ENCODE measurements at places on chromosomes 1 and 21.

DNA sequence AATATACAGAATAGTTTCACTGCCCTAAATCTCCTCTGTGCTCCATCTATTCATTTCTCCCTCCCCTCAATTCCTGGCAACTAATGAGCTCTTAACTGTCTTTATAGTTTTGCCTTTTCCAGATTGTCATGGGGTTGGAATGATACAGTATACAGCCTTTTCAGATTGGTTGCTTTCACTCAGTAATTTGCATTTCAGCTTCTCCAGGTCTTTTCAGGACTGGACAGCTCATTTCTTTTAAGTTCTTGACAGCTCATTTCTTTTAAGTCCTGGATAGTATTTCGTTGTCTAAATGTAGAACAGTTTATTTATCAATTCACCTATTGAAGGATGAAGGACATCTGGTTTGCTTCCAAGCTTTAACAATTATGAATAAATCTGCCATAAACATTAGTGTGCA is 22.6 kb downstream of the KRTAP21-3 start:
- DNase-seq: no peak

DNA sequence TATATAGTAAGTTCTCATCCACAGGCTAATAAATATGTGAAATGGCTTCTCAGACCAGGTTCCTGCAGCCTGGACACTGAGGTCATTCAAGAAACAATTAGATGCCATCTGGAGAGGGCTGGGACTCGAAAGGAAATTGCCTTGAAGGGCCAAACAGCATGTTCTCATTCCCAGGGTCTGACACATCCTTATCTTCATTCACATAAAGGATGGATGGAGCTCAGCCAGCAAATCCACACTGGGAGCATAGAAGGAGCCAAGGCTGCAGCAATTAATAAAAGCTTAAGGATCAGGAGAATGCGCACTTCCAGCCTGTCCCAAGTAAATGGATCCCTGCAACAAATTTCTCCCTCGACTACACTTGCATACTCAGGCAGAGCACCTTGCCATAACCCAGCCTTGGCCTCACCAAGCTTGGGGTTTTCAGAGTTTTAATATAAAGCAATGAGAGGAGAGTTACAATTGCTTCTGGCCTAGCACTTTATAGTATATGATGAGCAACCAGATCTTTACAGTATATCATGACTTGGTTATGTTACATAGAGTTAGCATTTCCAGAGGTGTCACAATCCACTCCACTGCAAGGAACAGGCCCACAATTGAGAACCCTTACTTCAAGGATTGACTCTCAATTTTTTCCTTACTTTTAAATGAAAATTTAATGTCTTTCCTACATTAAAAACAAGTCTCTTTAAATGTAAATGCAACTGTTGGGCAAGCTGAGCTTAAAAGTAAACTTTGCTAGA is 55.9 kb downstream of the BCAR3 start:
- no peak for DNase-seq

DNA sequence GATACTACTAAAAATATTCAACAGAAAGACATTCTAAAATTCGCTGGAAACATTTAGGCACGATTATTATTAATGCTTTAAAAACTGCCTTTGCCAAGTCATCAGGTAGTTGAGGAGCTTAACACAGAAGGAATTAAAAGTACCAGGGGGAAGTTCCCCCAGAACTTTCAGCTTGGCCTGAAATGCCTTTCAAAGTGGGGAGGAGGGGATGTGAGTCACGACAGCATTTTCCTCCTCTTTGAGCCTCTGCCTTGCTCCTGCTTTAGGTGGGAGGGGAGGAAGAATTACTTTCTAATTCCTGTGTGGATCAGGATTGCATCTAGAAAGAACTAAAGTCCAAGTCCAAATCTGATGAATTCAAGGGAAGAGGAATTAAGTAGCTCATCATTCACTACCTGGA is 183.7 kb downstream of the CLIC6 start:
- DNase-seq: no peak

DNA sequence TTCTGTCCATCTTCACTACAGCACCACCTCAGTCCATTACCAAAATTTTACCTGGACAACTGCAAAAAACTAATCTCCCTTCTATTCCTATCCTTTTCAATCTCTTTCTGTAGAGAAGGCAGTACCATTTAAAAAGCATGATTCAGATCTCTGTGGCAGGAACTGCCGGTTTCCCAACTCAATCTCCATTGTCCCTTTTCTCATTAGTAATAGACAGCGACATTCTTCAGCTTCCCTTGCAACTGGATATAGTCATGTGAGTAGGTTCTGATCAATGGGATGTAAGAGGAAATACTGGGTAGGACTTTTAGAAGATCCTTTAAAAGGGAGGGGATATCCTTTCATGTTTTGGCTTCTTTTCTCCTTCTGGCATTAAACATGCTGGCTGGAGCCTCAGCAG is 74.9 kb downstream of the ADCY10 start:
- no peak for DNase-seq

- no peak for DNase-seq
These were observed 6.8 kb upstream of the RAB4A start for GRCh38 chr1:229264068-229264467.

GRCh38 chr1:159208175-159208825 is 3.6 kb downstream of the ACKR1 start:
- DNase-seq: no peak

DNA sequence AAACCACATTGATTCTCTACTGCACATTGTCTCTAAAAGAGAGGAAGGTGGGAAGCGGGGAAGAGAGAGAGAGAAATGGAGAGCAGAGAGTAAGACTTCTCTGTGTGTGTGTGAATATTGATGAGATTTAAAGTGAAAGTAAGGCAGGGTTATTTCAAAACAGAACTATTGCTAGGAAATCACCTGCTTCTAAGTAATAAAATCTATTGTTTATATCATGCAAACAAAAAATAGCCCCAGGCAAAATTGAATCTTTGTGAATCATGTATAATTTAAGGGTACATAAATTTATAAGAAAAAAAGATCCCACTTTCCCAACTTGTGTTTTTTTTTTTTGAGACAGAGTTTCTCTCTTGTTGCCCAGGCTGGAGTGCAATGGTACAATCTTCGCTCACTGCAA is 1.2 kb upstream of the GBP7 start:
- DNase-seq: no peak

GRCh38 chr1:69540052-69540451 is 27.7 kb upstream of the LRRC7 start:
- DNase-seq: no peak

DNA sequence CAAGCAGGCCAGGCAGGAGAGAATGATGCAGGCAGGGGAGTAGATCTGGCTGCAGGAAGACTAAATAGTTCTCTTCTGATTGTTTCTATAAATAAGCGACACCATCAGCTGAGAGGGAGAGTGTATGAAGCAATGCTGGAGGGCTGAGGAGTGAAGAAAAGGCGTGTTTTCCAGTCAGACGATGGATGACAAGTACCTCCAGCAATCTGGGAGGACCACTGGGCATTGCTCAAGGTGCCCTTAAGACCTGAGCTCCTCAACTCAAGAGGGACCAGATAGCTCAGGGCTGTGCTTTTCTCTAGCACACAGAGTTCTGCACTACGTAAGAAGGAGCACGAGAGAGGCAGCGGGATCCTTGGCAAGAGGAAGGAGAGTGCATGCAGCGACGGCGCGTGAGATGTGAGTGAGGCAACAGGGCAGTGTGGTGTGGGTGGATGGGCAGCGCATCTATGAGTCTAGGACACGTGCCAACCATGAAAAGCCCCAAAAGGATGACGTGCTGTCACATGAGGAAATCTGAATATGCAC is 36.0 kb downstream of the PABPC4 start:
- no peak for DNase-seq

GRCh38 chr1:209086486-209087192 is 496.9 kb upstream of the CAMK1G start:
- DNase-seq: no peak

DNA sequence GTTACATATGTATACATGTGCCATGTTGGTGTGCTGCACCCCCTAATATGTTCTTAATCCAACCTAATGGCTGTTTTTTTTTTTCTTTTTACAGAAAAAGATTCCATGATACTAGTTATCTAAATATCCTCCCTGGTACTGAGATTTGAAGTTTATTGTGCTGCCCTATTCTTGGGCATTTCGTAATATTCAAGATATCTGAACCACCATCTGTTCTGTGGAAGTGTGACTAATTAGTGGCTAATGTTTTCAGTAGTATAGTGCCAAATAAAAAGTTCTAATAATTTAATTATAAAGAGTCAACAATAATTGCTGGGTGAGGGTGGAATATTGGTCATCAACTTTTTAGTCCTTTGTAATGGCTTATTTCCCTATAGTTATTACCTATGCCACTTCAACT is 217.5 kb downstream of the GABPA start:
- no peak for DNase-seq

GRCh38 chr1:100430325-100430756 is 78.0 kb downstream of the CDC14A start:
- DNase-seq: no peak

GRCh38 chr1:212127221-212127620 is 91.7 kb downstream of the DTL start:
- no peak for DNase-seq

DNA sequence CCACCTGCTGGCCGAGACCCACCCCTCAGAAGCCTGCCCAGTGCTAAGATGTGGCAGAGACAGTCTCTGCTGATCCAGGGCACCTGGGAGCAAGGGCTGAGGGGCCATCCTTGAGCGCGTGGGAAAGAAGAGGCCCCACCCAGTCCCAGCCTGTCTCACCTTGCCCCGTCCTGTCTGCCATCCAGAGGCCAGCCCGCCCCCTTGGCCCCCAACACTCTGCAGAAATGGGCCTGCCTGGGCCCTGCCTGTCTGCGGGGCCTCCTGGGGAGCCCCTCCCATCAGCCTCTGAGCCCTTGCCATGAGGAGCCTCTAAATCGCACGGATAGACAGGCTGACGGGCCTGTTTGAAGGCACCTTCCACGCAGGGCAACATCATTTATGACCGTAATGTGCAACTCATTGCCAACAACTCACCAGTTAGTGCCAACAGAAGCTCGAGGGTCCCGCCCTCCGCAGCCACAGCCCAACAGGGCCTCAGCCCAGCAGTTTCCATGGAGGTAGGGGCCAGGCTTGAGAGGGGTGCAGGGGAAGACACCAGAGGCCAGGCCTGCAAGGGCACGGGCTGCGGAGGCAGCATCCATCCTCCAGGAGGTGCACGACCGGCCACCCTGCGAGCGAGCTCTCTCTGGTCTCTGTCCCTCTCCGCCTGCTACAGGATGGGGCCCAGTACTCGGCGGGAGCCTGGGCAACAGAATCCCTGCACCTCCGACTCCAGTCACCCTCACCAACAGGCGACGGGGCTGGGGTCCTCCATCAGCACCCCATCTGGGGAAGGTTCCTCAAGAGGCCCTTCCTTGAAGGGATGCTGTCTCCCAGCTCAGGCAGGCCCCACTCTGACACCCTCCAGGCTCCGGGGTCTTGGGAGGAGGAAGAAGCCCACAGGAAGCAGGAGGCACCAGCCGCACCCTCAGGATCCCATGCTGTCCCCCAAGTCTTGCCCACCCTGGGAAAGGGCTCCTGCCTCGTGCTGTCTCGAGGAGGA is 78.0 kb downstream of the MEGF6 start:
- no peak for DNase-seq

DNA sequence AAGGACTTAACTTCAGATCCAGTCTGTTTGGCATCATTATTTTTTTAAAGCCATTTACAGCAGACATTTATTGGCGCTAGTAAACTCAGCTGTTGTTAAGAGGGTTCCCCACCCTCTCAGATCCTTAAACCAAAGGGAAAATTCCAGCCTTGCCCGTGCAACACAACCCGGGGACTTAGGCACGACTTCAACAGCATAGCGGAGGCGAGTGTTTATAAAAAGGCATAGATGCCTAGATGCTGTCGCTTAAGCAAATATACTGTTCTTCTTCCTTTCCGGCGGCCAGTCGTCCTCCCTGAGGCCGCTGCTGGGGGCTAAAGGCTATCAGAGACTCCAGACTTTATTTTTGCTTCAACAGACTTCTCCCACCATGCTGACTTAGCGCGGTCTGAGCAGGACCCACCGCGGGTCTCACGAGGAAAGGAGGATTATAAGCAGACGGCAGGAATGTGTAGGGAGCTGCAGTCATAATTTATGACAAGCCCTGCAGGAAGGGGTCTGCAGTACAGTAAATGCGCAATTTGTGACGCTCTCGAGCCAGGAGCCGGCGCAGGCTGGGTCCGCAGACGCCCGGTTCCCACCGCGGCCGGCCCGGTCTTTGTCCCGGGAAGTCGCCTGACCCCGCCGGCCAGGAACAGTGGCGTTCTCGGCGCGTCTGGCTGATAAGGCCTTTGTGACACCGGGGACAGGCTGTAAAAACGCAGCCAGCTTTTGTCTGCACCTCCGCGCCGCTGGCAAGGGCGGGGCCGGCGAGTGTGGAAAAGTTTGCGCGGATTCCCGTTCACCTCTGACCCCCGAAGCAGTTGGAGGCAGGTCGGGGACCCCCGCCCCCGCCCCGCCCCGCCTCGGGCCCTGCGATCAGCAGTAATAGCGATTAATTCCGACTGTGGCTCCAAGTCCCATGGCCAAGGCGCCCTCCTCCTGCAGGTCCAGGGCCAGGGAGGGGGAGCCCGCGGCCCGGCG is 61.2 kb upstream of the ARHGEF16 start:
- no peak for DNase-seq

GRCh38 chr1:108590957-108591356 is 31.1 kb downstream of the EEIG2 start:
- DNase-seq: no peak

DNA sequence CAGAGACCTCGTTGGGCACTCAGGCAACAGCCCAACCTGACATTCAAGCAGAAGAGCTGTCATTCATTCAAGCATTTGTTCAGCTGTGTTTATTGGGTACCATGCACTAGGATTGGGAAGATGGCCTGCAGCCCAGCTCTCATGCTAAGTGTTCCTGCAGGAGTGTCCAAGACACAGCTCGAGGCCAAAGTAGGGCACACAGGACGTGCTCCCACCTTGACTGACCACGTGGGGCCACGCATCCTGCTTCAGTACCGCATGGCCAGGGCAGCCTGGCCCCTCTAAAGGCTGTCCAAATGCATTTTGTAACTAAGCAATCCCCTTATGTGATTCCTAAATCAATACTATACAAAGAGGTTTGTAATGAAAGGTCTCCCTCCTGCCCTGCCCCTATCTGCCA is 9.7 kb downstream of the PYCR2 start:
- DNase-seq: no peak

DNA sequence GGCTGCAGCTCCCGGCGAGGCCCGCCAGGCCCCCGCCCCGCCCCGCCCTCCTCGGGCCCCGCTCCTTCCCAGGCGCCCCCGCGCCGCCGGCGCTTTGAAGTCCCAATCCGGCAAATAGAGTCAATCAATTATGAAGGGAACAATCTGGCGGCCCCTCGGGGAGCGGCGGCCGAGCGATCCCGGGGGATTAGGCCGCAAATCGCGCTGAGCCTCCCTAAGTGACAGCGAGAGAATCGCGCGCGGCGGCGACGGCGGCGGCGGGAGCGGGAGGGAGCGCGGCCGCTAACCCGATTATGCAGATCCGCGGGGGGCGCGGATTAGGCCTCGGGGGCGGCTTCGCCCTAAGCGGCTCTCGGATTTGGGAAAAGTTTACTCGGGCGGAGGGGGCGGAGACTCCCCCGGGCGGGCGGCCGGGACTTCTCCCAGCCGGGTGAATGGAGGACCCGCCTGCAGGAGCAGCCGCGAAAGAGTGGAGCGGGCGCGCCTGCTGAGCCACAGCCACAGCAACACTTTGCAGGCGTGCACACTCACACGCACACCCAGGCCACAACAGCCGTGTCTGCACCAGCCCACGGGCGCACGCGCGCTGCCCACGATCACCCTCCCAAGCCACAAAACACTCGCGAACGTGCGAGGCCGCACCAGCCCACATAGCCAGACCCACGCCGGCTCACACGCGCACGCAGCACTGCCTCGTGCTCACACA is 23.0 kb upstream of the DMBX1 start:
- no peak for DNase-seq

All from activated T-helper 1 cell treated with anti-CD3 and anti-CD28 coated beads, Interleukin-2, amount 50 U/mL, for 16 hours (primary cell).